ENCODE measurements at places on chromosomes 5 and 9. TPM values are rescaled to one million over a fixed set of nuclear protein-coding genes. Genes with fewer than 3 reads are reported as not detected.

The TUT7 gene
- 21.3 TPM for total RNA-seq

The KIF12 gene
- 0.36 TPM for total RNA-seq

The NME5 gene
- 0.29 TPM for total RNA-seq

The PCDHGB4 gene
- 12.0 TPM for total RNA-seq

The CCDC180 gene
- 0.72 TPM for total RNA-seq

The GM2A gene
- 15.5 TPM for total RNA-seq

The LYRM7 gene
- 12.2 TPM for total RNA-seq

The SPTLC1 gene
- 73.2 TPM for total RNA-seq

DNA sequence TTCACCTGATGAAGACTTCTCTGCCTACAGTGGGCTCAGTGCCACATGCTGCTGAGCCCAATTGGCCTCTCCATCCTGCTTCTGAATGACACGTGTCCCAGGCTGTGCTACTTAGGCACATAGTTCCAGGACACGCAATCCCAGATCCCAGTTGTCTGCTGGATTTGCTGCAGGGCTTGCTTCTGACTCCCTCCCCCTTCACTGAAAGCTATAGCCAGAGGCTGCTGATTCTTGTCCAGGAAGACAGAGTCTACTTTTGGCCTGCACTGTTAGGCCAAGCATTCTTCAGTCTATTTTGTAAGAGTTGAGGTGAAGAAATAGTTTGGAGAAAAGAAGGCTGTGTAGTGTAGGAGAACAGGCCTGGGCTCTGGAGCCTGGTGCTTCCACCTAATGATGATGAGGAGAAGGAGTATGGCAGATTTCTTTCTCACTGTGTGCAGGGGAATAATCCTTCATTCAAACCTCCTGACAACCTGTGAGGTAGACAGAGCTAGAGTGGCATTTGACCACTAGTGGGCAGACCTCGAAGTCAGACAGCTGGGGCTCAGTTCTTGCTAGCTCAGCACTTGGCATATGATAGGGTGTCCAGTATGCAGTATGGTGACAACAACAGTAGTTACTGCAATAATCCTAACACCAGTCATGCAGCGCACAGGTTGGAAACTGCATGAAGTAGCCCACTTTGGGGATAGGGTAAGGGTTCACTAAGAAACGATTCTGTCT, 19.5 kb upstream of the ASPN start:
- peak; percentile 50 for DNase-seq

GRCh38 chr5:140043508-140043872, 391 bp upstream of the NRG2 start:
- peak; percentile 51 for DNase-seq

GRCh38 chr5:133533541-133533940, 78.8 kb downstream of the FSTL4 start:
- DNase-seq: no peak

- DNase-seq: no peak
Observed at GRCh38 chr9:77879437-77879943, 152.1 kb downstream of the GNAQ start.

GRCh38 chr9:114264806-114265550, 57.9 kb upstream of the ORM1 start:
- DNase-seq: no peak

- no peak for DNase-seq
Observed at GRCh38 chr5:67050125-67050524, 146.5 kb downstream of the CD180 start.

GRCh38 chr5:11873587-11873986, 30.7 kb downstream of the CTNND2 start:
- DNase-seq: no peak

DNA sequence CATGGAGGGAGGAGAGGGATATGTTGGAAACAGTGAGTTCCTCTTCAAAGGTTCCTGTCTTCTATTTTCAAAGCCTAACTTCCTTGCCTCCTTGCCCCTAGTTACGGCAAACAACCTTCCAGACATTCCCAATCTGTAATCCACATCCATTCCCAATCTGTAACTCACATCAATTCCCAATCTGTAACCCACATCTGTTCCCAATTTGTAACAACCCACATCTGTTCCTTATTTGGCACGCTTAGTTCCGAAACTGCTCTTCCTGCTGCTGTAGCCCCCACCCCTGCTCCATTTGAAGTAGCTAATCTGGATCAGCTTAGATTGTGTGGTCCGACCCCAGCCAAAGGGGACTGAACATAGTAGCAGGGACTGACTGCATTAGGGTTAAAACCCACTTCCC, 23.9 kb upstream of the IDNK start:
- DNase-seq: peak; percentile 22

- no peak for DNase-seq
Observed at GRCh38 chr9:126027566-126027965, 280.4 kb downstream of the PBX3 start.

DNA sequence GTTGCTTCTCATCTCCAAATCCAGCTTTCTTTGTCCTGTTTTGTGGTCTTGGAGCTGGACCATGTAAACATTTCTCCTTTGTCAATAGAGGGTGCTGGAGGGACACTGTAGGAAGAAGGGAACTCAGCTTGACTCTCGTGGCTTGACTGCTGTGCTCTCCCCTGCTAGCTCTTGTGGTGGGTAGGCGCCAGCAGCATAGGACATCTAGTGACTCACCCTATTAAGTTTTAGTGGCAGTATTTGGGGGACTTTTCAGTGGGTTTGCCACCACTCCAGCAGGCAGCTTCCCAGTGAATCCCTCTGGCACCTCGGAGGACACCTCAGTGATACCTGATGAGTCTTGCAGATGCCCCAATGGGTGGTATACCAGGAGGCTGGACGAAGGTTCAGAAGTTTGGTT, 97.8 kb downstream of the TSSK1B start:
- peak; percentile 81 for DNase-seq

DNA sequence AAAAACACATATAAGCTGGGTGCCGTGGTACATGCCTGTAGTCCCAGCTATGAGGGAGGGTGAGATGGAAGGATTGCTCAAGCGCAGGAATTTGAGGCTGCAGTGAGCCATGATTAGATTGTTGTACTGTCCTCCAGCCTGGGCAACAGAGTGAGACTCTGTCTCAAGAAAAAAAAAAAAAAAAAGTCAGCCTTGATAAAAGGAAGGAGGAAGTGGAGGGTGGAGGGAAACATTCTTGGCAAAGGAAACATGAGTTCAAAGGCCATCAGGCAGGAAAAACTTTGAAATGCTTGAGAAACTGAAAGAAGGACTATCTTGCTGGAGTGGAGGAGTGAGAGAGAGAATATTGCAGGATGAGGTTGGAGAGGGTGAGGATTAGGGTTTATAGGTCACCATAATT, 18.3 kb upstream of the ANKHD1 start:
- no peak for DNase-seq

GRCh38 chr9:127185931-127186781, 63.7 kb upstream of the ANGPTL2 start:
- DNase-seq: peak; percentile 74

DNA sequence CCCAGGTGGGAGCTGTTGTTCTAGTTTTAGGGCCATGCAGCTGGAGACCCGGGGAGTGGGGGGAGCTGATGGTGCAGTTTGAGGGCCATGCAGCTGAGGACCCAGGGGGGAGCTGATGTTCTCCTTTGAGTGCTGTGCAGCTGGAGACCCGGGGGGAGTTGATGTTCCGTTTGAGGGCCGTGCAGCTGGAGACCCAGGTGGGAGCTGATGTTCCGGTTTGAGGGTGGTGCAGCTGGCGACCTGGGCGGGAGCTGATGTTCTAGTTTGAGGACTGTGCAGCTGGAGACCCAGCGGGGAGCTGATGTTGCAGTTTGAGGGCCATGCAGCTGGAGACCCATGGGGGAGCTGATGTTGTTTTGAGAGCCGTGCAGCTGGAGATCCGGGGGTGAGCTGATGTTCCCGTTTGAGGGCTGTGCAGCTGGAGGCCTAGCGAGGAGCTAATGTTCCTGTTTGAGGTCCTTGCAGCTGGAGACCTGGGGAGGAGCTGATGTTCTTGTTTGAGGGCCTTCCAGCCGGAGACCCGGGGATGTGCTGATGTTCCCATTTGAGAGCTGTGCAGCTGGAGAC, 14.6 kb downstream of the PDCD6 start:
- no peak for DNase-seq

DNA sequence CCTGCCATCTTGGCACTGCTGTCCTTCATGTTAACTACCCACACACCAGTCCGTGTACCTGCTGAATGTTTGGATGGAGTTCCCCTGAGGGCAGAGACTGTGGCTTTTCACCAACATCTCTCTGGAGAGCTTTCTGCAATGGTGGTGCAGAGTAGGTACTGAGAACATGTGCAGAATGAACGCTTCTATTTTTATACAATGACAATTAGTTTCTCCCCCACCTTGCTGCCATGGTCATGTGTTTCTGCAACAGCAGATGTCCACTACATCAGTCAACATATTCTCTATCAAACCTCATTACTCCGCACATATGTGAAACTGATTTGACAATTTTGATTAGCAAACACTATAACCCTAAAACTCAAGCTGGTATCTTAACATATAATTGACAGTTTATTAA, 14.5 kb downstream of the PTCH1 start:
- no peak for DNase-seq

- peak; percentile 24 for DNase-seq
Observed at GRCh38 chr9:133375116-133375723, 640 bp downstream of the SURF4 start.

DNA sequence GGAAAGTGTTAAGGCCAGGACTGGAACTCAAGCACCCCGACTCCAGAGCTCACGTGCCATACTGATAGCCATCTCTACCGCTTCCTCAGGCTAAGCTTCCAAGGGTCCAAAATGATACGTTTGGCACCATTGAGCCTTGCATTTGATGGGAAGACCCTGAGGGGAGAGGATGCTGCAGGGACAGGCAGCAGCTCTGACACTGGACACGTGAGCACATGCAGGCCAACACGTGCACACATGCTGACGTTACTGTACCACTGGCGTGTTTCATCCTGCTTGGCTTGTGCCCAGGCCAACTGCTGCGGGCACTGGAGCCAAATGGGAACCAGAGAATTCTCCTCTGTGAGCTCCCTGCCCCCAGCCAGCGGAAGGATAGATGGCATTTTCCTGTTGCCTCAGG, 5.2 kb downstream of the FAT2 start:
- DNase-seq: peak; percentile 50

DNA sequence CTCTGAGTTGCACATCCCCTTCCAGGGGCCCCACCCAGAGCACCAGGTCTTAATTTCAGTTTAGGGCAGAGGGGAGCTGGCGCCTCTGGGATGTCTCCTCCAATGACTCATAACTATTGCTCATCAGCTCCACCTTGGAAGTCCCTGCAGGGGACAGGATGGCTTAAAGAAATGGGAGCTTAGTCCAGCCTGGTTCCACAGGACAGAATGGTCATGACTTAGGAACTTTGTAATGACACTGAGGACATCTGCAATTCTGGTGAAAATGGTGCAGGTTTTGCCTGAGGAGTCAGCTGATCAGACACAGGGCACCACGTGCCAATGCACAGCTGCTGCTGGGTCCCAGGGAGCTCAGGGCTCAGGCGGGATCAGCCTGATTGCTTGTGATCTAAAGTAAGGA, 16.4 kb upstream of the PPP1R26 start:
- peak; percentile 64 for DNase-seq

Measured in RPMI7951 (cell line).